C1 segment of cervical spinal cord (tissue), 14 donors: ENCODE measurements at places on chromosomes 3 and 15.

DNA sequence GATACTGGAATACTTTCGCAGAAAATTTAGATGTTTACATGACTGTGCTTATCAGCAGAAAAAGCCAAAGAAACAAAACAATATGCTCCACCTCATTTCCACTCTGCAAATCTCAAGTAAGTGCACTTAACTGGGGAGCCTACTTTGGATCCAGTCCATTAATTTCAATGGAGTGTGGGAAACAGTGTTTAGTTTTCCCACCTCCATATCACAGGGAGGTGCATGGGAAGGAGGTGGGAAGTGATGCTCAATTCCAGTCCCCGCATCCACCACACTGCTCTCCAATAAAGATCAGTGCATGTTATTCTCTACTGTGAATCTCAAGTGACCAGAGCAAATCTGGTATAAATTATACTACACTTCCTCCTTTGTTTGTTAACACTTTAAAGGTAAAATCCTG, 2.9 kb downstream of the NEDD4 start:
- no peak for DNase-seq

- no peak for DNase-seq
Measured at GRCh38 chr3:155079468-155079745, 712 bp upstream of the MME start.

DNA sequence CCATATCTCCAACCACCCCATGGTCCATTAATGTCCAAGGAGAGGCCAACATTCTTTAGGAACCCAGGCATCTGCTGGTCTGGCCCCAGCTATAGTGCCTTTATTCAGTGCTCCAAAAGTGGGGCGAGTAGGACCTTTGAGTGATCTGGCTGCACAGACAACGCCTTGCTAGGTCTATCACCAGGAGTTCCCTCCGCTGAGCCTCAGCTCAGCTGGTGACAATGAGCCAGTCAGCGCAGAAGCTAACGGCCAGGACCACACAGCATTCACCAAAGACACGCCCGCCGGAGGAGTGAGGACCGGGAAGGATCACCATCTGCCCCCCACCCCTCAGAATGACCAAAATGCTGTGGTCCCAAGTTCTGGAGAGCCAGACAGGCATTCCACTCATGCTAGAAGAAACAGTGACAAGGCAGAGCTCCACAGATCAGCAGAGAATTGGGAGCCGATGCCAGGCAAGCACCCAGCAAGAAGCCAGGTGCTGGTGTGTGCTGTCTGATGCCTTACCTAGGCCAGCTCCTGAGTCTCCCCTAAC, 19.0 kb downstream of the TBC1D2B start:
- no peak for DNase-seq

DNA sequence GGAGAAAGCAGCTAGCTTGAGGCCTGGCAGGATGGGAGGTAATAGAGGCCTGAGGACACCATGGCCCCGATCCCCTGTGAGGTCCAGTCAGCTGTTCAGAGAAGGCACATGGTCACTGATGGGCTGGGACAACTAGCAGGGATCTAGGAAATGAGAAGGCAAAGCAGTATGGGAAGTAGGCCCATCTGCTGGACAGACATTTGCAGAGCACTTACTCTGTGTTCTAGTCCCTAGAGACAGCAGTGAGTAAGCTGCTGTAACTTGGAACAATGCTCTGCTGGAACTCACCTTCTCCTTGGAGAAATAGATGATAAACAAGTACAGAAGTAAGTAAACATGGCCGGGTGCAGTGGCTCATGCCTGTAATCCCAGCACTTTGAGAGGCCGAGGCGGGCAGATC, 7.1 kb downstream of the ECE2 start:
- DNase-seq, result no peak

- no peak for DNase-seq
Measured at GRCh38 chr3:174859114-174859735, at the start of gene NAALADL2. TSS of gene NAALADL2 (plus strand) at chr3:174859334.

DNA sequence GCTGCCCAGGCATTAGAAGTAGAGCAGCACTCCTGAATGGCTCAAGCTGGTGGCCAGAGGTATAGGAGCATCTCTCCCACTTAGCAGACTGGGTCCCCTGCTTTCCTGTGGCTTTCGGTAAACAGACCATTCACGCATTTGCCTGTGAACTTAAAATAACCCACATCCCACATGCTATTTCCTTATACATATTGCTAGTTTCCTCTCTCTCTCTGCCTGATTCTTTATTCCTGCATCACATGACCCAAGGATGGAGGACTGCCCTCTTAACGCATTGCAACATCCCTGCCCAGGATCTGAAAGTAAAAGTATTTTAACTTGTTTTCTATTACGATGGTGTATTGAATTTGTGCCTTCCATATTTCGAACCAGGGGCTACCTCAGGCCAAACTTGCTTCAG, 43.4 kb upstream of the NLGN1 start:
- DNase-seq, result no peak

- DNase-seq, result no peak
Measured at GRCh38 chr3:88983458-88983857, 124.0 kb upstream of the EPHA3 start.

- no peak for DNase-seq
Measured at GRCh38 chr3:174016186-174016585, 618.6 kb downstream of the NLGN1 start.

DNA sequence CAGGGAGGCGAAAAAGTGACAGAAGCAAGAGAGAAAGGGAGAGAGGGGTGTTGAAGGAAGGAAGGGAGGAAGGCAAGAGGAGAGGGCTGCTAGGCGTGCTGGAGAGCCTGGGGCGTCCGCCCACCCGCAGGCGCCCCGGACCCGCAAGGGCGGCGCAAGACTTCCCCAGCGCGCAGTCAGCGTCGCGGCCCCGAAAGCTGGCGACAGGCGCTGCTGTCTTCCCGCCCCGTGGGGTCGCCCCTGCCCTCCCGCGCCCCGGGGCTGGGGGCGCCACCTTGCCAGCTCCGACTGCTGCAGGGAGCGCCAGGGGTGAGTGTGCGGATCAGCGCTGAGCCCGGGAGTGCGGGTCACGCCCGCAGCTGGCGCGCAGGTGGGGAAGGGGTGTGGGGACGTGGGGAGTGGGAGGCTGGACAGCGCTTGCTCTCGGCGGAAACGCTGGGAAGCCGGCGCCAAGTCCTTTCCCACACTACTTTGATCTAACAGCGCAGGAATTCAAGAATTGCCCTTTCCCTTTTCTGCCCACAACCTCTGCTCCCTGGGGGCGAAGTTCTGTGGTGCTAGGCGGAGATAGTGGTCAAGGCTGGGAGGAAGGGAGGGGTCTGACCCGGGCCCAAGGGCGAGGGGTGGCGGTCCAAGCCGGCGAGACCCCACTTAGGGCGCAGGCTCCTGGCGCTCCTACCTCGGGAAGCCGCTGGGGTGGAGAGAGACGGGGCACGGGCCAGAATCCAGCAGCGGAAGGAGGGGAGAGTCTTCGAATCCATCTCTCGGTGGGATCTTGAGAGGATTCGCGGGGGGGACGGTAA, 266.1 kb downstream of the CGGBP1 start:
- no peak for DNase-seq

DNA sequence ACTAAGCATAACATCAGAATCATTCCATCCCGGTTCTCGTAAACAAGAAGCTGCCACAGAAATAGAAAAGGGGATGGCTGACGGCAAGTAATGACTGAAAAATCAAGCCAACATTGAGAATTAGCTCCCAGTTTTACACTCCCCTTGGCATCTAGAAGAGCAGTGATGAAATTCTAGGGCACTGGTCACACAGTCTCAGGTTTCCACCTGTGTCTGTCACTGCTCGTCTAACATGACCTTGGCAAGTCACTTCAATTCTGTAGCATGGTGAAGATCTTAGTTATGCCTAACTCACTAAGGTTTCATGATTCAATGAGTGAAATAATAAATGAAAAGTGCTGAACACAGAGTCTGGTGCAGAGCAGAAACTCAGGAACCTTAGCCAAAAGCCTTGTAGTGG, 272.3 kb upstream of the ARRDC4 start:
- DNase-seq, result no peak

- no peak for DNase-seq
Measured at GRCh38 chr3:138079901-138080300, 35.5 kb downstream of the DZIP1L start.

- no peak for DNase-seq
Measured at GRCh38 chr3:108951820-108952501, 1.7 kb downstream of the GUCA1C start.

- no peak for DNase-seq
Measured at GRCh38 chr3:5366746-5367145, 179.2 kb downstream of the EDEM1 start.

GRCh38 chr15:63046917-63047760, 4.6 kb downstream of the TPM1 start:
- no peak for DNase-seq

- no peak for DNase-seq
Measured at GRCh38 chr3:150920236-150920635, 15.0 kb upstream of the MINDY4B start.

DNA sequence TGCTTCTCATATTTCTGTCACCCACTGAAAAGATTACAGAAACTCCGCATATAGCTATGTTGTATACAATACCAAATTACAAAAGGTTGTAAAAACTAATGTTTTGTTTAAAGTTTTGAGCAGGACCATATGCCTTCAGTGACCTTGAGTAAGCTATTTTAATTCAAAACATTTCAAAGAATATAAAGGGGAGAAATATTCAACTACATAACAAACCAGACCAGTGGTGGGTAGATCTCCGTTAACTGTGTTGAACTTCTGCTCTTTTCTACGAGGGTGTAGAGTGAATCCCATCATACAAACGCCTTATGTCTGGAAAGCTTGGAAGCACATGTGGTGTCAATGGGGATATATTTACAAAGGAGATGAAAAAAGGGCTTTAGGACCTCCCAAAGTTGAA, 68.4 kb upstream of the NR2F2 start:
- no peak for DNase-seq

GRCh38 chr3:17054982-17055343, 170.2 kb downstream of the PLCL2 start:
- DNase-seq, result no peak

- no peak for DNase-seq
Measured at GRCh38 chr15:51782357-51782896, 31.0 kb downstream of the TMOD2 start.

DNA sequence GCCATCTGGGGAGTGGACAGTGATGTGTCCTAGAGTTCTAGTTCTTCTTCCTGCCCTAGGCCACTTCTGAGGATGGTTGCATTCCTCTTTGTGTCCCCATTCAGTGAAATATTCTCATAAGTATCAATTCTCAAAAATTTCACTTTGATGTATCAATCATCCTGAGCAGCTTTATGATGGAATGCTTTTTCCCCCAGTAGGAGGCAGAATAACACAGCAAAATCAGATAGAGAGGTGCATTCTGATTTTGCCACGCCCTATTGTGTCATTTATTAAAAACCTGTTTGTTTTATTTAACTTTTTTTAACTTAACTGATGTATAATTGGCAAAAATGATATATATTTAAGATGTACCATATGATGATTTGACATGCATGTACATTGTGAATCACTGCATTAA, 656.0 kb upstream of the GRM7 start:
- DNase-seq, result no peak

GRCh38 chr3:124552224-124552623, 178.0 kb upstream of the UMPS start:
- no peak for DNase-seq

DNA sequence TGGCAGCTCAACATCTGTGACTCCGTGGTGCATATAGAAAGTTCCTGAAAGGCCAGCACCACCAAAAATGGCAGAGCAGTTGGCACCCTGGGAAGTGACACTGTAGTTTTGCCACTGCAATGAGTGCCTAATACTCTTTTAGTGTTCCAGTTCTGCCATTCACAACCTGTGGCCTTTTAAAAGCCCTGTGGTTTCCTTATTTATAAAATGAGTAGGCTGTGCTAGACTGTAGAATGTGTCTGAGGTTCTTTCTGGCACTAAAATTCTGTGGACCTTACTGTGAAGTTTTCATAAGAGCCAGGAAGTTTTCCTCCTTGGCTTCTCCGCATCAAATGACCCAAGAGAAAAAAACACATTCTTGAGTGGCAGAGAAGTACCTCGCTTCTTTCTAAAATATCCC, 74.1 kb downstream of the MME start:
- DNase-seq, result no peak

- no peak for DNase-seq
Measured at GRCh38 chr3:15538345-15538744, 16.8 kb upstream of the COLQ start.

GRCh38 chr15:73648014-73648295, 14.8 kb upstream of the NPTN start:
- DNase-seq, result no peak

DNA sequence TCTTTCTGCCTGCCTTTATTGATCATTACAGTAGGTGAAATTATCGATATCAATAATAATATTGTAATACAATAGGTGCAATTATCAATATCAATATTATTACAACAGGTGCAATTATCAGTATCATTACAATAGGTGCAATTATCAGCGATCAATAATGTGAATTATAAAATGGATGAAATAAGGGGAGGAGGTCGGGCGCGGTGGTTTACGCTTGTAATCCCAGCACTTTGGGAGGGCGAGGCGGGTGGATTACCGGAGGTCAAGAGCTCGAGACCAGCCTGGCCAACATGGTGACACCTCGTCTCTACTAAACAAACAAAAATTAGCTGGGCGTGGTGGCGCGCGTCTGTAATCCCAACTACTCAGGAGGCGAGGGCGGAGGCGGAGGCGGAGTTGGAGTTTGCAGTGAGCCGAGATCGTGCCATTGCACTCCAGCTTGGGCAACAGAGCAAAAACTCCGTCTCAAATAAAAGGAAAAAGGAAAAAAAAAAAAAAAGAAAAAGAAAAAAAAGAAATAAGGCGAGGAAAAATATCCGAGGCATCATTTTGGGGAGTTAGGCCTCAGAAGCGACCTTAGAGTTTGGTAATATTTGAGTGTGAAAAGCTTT, 611 bp upstream of the BNIP2 start:
- DNase-seq, result no peak

GRCh38 chr3:195758721-195759353, 38.1 kb downstream of the MUC20 start:
- no peak for DNase-seq

GRCh38 chr15:52113235-52113634, 660 bp upstream of the BCL2L10 start:
- DNase-seq, result no peak
